ENCODE measurements at places on chromosomes 6 and 20. TPM values are rescaled to one million over a fixed set of nuclear protein-coding genes. Genes with fewer than 3 reads are reported as not detected.

GRCh38 chr6:16822975-16823717 is 61.9 kb upstream of the ATXN1 start:
- H3K27me3 ChIP-seq: no peaks in the 10 kb centered on the region
- peaks cover 51% of the 10 kb centered on the region for H3K4me1 ChIP-seq
- H3K4me3 ChIP-seq: no peak overlapping the region
- no peak overlapping the region for H3K27ac ChIP-seq
- H3K36me3 ChIP-seq: no peaks in the 10 kb centered on the region

DNA sequence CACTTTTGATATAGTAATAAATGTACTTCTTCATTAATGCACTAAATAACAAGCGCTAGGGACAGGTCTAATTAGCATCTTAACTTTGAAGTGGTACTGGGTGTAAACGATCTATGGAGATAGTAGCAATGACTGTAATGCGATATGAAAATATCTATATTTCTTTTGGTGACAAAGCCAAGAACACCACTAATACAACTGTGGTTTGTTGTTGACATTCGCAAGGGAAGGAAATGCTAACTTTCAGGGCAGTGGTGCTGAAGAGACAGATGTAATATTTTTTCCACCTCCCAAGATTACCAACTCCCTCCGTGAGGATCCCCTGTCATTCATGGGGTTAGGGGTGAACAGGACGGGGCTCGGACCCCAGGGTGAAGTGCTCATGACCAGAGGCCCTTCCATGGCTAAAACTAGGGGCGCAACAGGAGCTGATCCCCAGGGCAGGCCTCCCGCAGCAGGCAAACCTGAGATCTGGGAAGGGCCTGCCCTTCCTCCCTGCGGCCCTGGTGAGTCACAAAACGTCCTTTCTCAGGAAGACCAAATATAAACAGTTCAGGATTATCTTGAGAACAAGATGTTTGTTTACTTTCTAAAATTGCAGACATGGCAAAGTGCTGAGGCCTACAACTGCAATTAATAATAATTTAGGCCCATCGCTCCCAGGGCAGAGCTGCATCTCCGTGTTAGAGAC is 65.0 kb upstream of the TOX2 start:
- H3K4me1 ChIP-seq: no peaks in the 10 kb centered on the region
- DNase-seq: no peak
- H3K27me3 ChIP-seq: peaks cover 18% of the 10 kb centered on the region
- no peaks in the 10 kb centered on the region for H3K36me3 ChIP-seq
- H3K4me3 ChIP-seq: no peak overlapping the region

GRCh38 chr6:91697010-91697695 is 1110.3 kb upstream of the MAP3K7 start:
- H3K27me3 ChIP-seq: no peaks in the 10 kb centered on the region
- H3K4me3 ChIP-seq: no peak overlapping the region
- no peaks in the 10 kb centered on the region for H3K4me1 ChIP-seq
- no peaks in the 10 kb centered on the region for H3K36me3 ChIP-seq
- no peak overlapping the region for H3K27ac ChIP-seq

- H3K27me3 ChIP-seq: peaks cover 4% of the 10 kb centered on the region
- H3K4me3 ChIP-seq: no peak overlapping the region
- no peak overlapping the region for H3K27ac ChIP-seq
- no peaks in the 10 kb centered on the region for H3K4me1 ChIP-seq
Measured at GRCh38 chr6:170237999-170238740, 52.7 kb downstream of the DLL1 start.

- H3K4me1 ChIP-seq: no peaks in the 10 kb centered on the region
- H3K27ac ChIP-seq: no peak overlapping the region
- H3K27me3 ChIP-seq: no peaks in the 10 kb centered on the region
- DNase-seq: no peak
Measured at GRCh38 chr20:24938498-24938897, 10.6 kb upstream of the CST7 start.

The PRDM13 gene
- not detected for polyA plus RNA-seq

- peaks cover 32% of the 10 kb centered on the region for H3K4me1 ChIP-seq
- H3K27ac ChIP-seq: peak overlapping the region; percentile 17
- H3K36me3 ChIP-seq: peaks cover 25% of the 10 kb centered on the region
- H3K4me3 ChIP-seq: no peak overlapping the region
- no peak for DNase-seq
Measured at GRCh38 chr6:4942673-4943009, 61.2 kb downstream of the RPP40 start.

- H3K4me1 ChIP-seq: no peaks in the 10 kb centered on the region
- no peaks in the 10 kb centered on the region for H3K27me3 ChIP-seq
- DNase-seq: no peak
- H3K36me3 ChIP-seq: no peaks in the 10 kb centered on the region
- H3K4me3 ChIP-seq: no peak overlapping the region
Measured at GRCh38 chr20:53059848-53060247, 87.7 kb downstream of the TSHZ2 start.

The SLC32A1 gene
- polyA plus RNA-seq: not detected

The RRAGD gene
- polyA plus RNA-seq: 0.53 TPM

The SEMG1 gene
- not detected for polyA plus RNA-seq

All from HepG2 (cell line).